ENCODE measurements at places on chromosomes 6 and 20.

GRCh38 chr20:63261060-63261794 is 7.0 kb upstream of the NKAIN4 start:
- no peak for DNase-seq

GRCh38 chr6:110098511-110099116 is 80.9 kb downstream of the WASF1 start:
- DNase-seq = no peak

DNA sequence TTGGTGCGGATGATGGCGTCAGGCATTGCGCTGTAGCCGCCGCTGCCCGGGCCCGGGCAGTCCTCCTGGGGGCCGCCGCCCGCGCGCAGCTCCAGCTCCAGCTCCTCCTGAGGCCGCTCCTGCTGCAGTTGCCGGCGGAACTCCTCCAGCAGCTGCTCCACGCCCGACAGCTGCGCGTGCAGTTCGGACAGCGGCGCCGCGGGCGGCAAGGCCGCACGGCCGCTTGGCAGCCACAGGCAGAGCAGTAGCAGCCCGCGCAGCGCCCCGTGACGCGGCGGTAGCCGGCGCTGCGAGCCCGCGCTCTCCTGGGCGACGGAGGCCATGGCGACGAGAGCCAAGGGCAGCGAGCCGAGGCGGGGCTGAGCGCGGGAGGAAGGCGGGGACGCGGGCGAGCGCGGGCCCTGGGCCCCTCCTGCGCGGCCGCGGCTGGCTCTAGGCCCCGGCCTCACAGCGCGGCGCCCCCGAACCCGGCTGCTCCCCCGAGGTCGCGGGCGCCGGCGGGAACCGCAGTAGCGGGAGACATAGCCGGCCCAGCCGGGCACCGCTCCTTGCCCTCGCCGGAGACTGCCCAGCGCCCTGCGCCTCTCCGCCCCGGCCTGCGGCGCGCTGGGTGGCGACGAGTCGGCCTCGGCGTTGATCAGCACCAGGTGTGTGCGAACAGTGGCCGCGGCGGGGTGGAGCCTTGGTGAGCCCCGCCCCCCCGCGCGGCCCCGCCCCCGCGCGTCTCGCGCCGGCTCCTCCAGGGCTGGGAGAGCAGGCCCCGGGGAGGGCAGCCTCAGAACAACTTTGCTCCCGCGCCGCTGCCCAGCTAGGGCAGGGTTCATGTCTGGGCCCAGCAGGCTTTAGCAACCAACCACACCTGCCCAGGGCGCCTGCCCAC is at the start of gene LRP11:
LRP11 (minus strand) TSS at position 662 of the 880 bp plus-strand sequence; CDS start at position 323, 339 bp downstream.
- peak; percentile 76 for DNase-seq

- DNase-seq = no peak
These were observed 103.5 kb upstream of the TRAF3IP2 start for GRCh38 chr6:111709201-111709600.

- DNase-seq = no peak
These were observed 102.2 kb upstream of the ADGRF1 start for GRCh38 chr6:47144306-47144705.

DNA sequence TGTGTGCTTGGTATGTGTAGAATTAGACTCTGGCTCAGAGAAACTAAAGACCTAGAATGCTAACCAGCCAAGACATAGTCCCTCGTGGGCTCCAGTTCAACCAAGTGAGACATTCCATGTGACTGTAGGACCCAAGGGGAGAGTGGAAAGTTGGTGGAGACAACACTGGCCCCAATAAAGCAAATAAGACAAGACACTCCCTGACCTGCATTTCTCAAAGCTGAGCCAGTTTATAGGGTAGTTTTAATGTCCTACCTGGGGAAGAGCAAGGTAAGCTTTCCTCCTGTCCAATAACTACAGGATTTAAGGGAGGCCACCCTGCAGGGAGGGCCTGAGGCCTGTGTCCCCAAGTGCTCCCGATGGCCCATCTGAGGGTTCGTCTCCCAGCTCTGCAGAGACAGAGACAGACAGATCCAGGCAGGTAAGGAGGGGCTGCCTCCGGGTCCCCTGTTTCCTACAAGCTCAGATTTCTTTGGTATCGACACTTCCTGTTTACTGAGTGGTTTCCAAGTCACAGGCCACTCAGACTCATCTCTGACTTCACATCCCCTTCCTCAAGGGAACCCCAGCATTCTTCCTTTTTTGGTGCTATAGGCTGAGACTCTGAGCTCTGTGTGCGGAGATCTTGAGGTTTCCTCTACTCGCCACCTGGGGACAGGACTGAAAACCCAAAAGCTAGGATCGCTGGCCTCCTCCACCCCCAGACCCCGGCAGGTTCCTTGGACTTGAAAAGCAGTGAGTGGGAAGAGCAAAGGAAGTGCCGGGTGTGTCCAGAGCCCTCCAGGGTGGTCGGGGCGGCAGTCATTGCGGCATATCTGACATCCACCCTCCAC is 92.4 kb downstream of the PRND start:
- DNase-seq = peak; percentile 94

DNA sequence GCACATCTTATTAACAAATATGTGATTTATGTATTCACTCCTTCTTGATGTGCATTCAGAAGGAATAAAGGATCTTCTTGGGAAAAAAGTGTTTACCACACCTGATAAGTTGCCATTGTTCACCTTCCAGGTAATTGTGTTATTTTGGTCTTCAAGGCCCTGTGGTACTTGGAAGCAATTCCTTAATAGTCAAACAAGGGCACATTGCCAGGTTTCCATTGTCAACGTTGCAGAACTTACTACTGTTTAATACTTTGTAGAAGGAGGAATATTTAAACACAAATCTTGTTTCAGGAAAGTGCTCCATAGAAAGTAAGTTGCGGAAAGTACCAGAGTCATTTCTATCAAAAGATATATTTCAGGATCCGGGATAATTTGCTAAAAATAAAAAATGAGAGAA is 129.5 kb upstream of the SGK1 start:
- no peak for DNase-seq

DNA sequence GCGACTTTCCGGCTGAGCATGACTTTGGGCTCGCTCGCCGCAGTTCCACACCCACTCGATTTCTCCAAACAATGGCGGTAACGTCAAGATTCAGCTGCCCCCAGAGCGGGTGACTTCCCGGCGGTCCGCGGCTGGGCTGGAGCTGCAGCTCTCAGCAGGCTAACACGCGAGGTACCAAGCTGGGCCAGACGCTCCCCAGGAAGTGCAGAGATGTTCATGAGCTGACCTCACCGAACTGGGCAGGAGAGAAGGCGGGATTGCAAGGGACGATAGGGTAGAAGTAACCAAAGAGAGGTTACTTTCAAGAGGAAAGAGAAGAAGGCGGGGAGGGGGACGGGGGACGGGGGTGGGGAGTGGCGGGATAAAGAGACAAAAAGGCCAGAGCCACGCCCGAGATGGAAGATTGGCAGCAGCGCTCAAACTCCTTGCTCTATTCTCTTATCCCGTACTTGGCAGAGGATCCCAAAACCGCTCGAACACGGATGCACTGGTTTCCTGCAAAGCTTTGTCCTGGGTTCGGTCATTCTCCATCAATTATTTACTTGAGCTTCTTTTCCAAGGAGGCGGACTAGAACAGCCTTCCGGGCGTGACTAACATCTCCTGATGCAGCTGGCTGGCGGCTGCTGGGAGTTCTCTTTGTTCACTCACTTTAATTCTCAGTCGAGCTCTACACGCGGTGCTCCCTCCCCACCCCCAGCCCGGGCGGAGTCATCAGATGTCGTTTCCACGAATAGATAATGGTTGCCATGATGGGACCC is at the start of gene MTCL3:
MTCL3 (minus strand) TSS at position 626 of the 759 bp plus-strand sequence.
- DNase-seq = no peak

GRCh38 chr6:45378334-45378926 is 696 bp upstream of the SUPT3H start:
- DNase-seq = no peak

DNA sequence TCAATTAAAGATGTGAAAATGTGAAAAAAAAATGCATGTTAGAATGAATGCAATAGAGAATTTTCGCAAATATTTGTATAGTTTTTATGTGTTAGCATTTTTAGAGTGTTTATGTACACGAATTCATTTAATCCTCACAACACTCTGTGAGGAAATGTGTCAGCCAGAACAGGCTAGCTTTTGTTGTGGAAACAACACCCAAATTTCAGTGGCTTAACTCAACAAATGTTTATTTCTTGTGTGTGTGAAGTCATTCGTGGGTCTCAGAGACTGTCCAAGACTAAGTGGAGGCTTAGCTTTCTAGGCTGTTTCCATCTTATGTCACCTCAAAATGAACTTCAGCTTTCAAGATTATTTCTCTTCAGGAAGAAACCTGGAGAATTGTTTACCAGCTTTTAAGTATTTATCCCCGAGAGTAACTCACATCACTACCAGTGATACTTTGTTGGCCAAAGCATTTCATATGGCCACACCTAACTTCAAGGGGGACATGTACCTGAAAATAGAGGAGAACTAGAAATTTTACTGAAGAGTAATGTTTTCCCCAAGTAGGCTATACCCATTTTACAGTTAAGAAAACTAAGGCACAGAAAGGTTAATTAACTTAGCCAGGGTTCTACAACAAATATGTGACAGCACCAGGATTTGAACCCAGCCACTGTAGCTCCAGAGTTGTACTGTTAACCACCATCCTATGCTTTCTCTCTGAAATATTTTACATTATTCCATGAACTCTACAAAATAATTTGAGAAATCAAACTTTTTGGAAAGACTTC is 306.1 kb downstream of the QKI start:
- DNase-seq = no peak

- no peak for DNase-seq
These were observed 653 bp downstream of the FRMD1 start for GRCh38 chr6:168078175-168078942.

GRCh38 chr6:99602520-99603420 is 3.9 kb upstream of the PRDM13 start:
- DNase-seq = no peak

GRCh38 chr6:84769306-84769705 is 4.9 kb upstream of the TBX18 start:
- no peak for DNase-seq

- DNase-seq = no peak
These were observed 82.6 kb downstream of the HIVEP1 start for GRCh38 chr6:12094689-12095088.

GRCh38 chr6:26604026-26604425 is 7.3 kb downstream of the ABT1 start:
- no peak for DNase-seq

- DNase-seq = peak; percentile 97
These were observed 154.8 kb downstream of the BCAS1 start for GRCh38 chr20:53915446-53916172.

DNA sequence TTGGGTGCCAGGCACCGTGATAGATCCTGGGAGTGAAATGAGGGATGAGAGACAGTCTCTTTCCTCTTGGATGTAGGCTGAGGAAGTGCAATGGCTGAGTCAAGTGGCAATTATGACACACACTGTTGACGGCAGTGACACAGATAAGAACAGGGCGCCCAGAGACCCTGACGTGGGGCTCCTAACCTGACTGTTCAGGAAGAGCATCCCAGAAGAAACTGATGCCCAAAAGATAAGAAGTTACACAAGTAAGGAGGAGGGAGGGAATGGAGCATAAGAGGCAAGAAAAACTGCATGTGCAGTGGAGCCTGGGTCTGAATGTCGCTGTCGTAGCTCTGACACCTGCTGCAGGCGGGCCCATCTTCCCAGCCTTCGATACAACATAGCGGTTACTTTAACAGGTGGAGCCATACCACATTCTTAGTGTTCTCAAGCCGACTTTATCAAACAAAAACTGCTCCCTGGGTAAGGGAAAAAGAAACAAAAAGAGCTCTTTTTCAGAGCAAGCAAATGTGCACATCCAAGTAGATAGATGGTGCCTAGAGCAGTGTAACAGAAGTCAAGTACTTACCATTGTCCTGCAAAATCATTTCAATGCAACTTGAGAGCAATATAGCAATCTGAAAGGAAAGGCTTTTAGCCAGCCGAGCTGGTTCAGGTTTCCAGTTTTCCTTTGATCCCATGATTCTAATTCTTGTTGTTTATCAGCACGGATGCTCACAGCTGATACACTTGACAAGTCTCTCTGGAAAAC is 463.9 kb upstream of the JARID2 start:
- DNase-seq = no peak

DNA sequence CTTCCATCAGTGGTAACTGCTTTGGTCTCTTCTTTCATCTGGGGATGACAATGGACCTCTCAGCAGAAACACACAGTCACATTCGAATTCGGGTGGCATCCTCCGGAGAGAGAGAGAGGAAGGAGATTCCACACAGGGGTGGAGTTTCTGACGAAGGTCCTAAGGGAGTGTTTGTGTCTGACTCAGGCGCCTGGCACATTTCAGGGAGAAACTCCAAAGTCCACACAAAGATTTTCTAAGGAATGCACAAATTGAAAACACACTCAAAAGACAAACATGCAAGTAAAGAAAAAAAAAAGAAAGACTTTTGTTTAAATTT is 6.1 kb downstream of the EDN1 start:
- DNase-seq = no peak

DNA sequence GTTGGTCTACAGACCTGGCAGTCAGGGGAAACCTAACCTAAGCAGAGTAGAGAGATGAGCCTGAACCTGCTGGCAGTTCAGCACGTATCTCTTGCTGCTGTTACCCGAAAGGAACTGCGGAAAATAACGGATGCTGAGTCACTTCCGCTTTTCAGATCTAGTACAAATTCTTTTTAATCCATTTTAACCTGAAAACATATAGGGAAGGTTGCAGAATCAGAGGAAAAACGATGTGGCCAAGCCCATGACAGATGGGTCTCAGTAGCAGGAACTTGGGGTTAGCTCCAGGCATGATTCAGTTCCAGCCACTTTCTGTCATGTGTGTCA is 351.9 kb upstream of the PRND start:
- DNase-seq = peak; percentile 88

DNA sequence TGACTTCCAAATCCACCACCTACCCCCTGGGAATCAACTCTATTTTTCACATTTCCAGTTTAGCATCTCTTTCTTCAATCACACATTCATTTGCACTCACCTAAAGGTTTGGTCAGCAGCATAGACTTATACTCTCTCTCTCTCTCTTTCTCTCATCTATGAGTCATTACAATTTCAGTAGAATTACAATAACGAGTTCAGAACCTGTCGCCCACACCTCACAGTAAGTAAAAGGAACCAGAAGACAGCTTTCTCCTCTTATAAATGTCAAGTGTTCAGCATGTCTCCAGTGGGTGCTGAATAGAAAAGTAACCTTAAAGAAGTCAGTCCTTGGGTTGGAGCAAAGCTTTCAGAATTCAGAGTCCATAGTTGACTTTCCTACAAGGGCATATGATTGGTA is 1.1 kb upstream of the PHACTR1 start:
- DNase-seq = no peak

- no peak for DNase-seq
These were observed 15.6 kb upstream of the GMPR start for GRCh38 chr6:16222826-16223225.

GRCh38 chr6:4664117-4664626 is 112.0 kb upstream of the CDYL start:
- DNase-seq = no peak

- no peak for DNase-seq
These were observed 168.4 kb downstream of the OR2B2 start for GRCh38 chr6:27743787-27744186.

- DNase-seq = no peak
These were observed 133.6 kb downstream of the MTHFD1L start for GRCh38 chr6:150999107-150999506.

DNA sequence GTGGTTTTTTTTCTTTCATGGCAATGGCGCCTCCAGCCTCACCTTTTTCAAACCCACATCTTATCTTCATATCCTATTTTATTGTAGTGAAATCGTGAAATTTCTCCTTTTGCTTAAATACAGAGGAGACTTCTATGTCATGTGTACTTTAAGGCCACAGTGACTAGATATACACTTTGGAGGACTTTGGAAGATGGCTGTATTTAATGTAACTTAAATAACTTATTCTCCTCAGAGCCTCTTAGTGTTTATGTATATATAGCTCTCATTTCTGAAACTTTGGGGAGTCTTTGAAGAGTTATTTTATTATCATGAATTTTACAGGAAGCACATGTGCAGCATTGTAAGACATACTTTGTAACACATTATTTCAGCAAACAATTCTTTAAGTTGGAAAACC is 968 bp downstream of the LAMA2 start:
- DNase-seq = no peak
